Mononuclear cell (primary cell): ENCODE measurements at places on chromosomes 5 and 9. TPM values are rescaled to one million over a fixed set of nuclear protein-coding genes. Genes with fewer than 3 reads are reported as not detected.

TAS2R1 gene
- total RNA-seq: not detected

PCDHA6 gene
- total RNA-seq: not detected

NPR3 gene
- total RNA-seq: 0.52 TPM

ZNF782 gene
- 5.9 TPM for total RNA-seq

PCDHGB7 gene
- 0.31 TPM for total RNA-seq

MLANA gene
- total RNA-seq: 0.10 TPM

GABBR2 gene
- total RNA-seq: under 0.01 TPM

FAM193B gene
- 39.4 TPM for total RNA-seq

TEK gene
- total RNA-seq: under 0.01 TPM

RAD50 gene
- total RNA-seq: 17.0 TPM

DCAF12 gene
- total RNA-seq: 6.6 TPM

ABCA1 gene
- total RNA-seq: 43.4 TPM

ARL14EPL gene
- not detected for total RNA-seq

MEF2C gene
- 30.0 TPM for total RNA-seq

SH3PXD2B gene
- 0.52 TPM for total RNA-seq

RRAGA gene
- total RNA-seq: 24.2 TPM

FOXD4L5 gene
- under 0.01 TPM for total RNA-seq

ORM2 gene
- total RNA-seq: not detected

ADCY2 gene
- total RNA-seq: under 0.01 TPM

SPATA31D4 gene
- not detected for total RNA-seq

RANBP17 gene
- total RNA-seq: 6.2 TPM

PPP6C gene
- total RNA-seq: 57.3 TPM

AFAP1L1 gene
- total RNA-seq: under 0.01 TPM

IL4 gene
- not detected for total RNA-seq

PITX1 gene
- total RNA-seq: not detected
